Activated CD8-positive, alpha-beta memory T cell treated with anti-CD3 and anti-CD28 coated beads, Interleukin-2, amount 50 U/mL, for 4 hours (primary cell): ENCODE measurements at places on chromosomes 4 and X.

DNA sequence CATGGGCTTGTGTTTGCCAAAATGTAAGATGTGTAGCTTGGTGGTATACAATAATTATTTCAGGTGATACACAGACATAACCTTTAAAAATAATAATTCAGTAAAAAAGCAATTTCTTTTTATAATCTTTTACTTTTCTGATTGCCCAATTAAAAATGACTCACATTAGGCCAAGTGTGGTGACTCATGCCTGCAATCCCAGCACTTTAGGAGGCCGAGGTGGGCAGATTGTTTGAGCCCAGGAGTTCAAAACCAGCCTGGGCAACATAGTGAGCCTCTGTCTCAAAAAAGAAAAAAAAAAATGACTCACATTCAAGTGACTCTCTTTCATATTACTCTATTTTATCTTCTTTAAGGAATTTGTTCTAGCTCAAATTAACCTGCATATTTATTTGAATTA, 449.4 kb upstream of the HTR2C start:
- no peak for DNase-seq

DNA sequence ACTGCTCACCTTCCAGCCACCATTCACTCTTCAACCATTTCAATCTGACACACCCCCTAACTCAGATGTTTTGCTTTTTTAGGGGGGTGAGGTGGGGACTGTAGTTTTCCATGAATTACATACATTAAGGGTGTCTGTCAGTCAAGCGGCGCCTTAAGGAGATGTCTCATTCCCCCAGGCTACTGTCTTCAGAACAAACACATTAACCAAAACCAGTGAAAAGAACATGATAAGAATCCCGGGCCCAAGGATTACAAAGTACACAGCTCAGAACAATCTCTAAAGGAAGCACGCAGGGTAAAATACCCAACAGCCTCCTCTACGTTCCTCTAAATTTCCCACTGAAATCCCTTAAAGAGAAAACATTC, 62.5 kb upstream of the IRF2 start:
- no peak for DNase-seq

GRCh38 chrX:74370487-74370886, 50.8 kb upstream of the SLC16A2 start:
- DNase-seq: no peak

DNA sequence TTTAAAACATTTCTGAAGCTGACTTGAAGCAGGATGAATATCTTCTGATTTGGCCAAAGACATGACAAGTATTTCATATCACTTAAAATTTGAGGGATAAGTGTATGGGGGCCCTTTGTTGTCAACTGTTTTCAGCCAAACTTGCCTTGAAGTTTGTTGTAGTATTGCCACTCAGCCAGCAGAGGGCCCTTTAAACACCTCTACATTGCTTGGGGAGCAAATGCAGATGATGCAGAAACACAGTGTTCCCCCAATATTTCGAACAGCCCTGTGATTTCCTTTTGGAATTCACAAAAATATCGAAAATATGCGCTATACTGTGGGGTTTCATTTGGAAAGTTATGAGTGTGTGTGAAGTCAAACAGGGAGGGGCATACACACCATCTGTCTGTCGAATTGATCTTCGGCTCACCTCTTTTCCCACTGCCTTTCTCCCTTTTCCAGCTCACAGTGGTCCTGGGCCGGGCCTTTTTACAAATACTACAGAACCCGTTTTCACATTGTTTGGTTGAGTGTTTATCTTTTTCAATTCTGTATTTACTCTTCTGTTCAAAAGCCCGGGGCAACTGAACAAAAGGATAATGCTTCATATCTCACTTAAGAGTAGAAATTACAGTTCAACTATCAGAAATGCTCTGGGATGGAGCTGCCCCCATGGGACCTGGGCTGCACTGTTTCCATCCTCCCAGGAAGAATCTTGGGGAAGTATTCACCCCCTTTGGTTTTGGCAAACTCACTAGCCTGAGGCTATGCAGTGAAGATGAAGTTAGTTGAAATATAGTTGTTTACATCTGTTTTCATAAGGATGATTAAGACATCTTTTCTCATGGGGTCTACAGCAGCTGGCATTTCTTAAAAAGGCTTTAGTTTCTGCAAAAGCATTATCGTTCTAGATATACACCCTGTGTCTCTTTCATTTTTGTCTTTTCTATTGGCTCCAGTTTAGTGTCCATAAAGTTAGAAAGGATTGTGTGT, 137.6 kb downstream of the EGF start:
- DNase-seq: peak; percentile 58

GRCh38 chr4:188316391-188316790, 177.2 kb downstream of the TRIML1 start:
- no peak for DNase-seq

DNA sequence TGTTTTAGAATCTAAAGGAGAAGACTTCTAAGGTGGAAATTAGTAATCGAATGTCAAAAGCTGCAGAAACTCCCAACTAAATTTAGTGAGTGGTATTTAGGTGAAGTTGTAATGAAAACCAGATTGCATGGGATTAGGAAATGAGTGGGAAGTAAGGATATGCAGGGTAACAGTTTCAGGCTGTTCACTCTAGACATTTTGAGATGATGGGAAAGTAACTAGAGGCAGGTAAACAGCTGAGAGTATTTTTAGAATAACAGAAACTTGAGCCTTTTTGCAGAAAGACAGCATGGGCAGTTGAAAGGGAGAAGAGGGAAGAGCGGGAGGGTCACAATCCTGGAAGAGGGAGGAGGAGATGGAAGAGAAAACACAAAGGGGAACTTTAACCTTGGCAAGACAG, 12.7 kb downstream of the SPRY1 start:
- no peak for DNase-seq

- DNase-seq: no peak
These were observed 60.4 kb downstream of the MCF2 start for GRCh38 chrX:139647597-139647996.

DNA sequence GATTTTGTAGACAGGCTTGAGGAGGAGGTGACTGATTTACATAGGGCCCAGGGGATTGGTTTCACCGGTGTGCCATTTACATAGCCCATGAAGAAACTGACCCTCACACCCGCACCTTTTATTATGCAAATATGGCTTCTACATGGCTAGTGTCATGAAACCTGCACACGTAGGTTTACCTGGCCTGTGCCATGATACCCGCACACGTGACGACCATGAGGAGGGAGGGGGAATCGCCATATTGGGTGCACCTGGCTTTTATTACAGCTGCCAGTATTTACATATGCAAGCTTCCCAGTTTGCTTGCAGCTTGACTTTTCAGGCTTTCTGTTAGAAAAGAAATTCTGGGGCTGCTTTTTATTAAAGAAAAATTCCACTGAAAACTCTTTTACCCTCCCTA, 359.7 kb downstream of the ADAM29 start:
- no peak for DNase-seq

- DNase-seq: no peak
These were observed 1049.1 kb upstream of the TENM3 start for GRCh38 chr4:181194096-181194495.

GRCh38 chrX:51435101-51435500, 61.3 kb downstream of the NUDT11 start:
- DNase-seq: no peak

DNA sequence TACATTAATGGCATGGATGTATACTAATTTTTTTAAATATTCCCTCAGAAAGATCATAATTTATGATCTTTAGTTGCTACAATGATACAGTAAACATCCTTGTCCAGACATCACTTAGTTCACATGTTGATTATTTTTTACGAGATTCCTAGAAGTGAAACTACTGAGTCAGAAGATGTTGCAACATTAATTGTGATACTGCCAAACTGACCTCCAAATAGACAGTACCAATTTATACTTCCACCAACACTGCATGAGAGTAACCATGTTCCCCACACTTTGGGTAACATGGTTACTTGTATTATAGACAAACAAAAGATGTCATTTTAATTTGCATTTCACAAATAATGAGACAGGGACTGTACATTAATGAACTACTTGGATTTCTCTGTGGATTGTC, 19.6 kb downstream of the RCHY1 start:
- DNase-seq: no peak

DNA sequence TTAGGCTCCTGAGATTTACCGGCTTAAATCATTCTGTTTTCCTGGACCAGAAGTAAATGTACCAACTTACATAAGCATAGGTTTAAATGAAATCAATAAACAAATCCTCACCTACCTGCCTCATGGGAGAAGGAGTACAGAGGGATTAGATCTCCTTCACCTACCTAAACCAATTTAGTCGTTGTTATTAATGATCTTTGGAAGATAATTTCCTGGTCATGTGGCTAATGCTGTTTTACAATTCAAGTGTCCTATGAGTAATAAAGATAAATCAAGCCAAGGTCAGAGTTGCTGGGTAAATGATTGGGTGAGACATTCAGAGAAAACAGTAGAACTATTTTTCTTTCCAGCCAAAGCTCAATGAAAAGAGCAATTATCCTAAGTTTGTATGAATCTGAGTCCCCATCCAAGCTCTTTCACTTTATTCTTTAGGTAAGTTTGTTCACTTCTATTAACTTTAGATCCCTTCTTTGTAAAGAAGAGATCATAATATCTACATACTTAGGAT, 423.0 kb upstream of the FAM241A start:
- no peak for DNase-seq

- peak; percentile 53 for DNase-seq
These were observed 51.7 kb upstream of the CHRNA9 start for GRCh38 chr4:40283413-40283812.

DNA sequence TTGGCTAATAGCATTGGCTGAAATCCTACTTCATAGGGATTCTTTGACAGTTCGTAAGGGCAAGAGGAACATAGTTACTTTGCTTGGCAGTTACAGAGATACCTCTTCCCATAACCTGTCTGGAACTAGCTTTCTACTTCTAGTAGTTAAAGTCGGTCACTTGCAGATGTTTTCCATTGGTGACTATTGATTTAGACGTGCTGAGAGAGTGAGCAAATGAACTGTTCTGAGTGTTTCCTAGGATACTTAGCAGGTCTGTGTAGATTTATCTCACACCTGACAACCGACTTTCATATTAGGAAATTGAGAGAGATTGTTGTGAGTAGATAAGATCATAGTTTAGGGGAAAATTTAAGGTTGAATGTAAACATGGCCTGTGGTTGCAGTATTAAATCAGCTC, 116.8 kb downstream of the TSPAN7 start:
- no peak for DNase-seq

DNA sequence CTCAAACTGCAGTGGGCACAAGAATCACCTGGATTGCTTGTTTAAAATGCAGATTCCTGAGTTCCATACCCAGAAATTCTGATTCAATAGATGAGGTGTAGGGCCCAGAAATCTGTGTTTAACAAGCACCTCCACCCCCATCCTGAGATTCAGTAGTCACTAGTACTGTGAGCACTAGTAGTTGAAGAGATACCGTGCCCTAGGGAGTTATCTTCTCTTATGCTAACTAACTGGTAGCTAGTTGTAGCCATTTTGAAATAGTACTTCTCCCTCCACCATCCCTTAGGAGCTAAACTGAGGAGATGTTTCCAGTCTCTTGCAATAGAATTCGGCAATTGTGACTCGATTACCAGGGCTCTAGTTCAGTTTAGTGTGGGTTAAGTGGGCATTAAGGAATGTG, 18.4 kb downstream of the KLHL34 start:
- no peak for DNase-seq

DNA sequence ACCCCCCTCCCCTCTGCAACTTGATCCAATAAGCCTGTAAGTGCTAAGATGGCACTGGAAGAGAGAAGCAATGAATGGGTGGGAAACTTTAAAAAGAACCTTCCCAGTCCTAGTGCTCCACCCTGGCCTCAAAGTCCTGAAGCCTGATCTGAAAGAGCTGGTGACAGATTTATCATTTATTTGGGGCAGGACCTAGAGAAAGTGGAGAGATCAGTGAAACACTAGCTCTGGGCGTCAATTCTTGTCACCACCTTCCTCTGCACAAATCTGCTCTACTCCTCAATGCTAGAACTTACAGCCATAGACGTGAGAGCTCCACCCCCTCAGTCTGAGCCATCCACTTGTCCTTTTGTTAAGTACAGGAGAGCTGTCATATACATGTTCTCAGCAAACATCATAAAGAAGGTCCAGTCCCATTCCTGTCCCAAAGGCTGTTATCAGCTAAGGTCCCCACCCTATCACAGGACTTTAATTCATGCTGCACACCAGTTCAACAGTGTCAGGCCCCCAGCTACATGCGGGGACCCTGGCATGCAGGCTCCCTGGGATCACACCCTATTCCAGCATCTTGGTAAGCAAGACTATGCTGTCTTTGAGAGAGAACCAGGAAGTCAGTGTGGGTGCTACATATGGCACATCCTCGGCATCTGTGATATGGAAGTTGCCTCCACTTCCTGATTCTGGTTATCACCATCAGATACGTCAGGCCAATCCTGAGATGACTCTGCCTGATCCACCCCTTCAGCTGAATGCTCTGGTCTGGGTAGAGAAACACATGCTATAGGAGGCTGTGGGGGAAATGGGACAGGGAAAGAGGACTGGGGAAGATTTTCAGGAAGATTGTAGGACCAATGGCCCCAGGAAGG, 2.3 kb downstream of the P2RY4 start:
- no peak for DNase-seq

DNA sequence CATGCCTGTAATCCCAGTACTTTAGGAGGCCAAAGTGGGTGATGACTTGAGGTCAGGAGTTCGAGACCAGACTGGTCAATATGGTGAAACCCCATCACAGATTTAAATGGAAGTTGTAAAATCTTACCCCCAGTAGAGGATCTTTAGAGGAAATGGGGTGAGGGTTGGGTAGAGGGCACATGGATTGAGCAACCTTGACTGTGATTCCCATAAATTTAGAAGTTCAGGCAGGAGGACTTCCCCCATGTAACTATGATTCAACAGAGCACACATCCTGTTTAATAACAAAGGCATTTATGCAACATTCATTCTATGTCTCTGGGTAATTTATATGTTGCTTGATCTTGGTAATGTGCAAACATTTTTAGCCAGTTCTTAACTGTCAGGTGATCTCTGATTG, 143.1 kb downstream of the RBM47 start:
- DNase-seq: no peak

DNA sequence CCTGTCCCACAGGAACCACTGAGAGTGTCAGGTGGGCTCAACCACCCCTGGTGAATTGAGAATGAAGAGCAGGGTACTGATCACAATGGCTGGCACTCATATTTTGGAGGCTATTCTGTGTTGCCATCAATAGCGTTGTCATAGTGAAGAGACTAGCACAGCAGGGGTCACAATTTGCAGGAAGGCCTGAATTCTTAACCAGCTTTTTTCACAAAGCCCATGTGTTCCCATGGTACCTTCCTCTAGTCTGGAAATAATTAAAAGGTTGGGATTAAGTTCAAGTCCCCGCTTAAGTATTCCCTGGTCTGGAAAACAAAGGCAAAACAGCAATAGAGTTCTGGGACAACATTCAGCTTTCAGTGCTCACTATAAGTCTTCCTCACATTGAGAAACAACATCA, 1051.7 kb downstream of the C4orf33 start:
- no peak for DNase-seq

DNA sequence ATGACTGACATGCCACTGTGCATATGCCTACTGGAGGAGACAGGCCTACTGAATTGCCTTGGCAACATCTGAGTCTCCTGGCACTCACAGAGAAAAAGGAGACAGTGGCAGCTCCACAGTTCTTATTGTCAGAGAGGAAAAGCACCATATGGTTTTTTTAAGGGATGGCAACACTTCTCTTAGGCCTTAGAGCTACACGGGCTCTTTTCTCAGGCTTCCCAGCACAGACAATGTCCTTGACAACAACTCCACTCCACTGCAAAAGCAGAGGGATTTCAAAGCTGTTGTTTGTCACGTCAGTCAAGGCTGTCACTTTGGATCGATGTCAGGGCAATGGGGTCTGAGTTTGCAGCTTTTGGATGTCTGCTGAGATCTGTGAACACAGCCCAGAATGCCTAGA, 4.7 kb upstream of the CLCN4 start:
- DNase-seq: no peak

- no peak for DNase-seq
These were observed 18.7 kb upstream of the ALG13 start for GRCh38 chrX:111662292-111662691.

GRCh38 chrX:97050392-97050791, 166.7 kb downstream of the RPA4 start:
- no peak for DNase-seq
